ENCODE measurements at places on chromosomes 3 and 15.
A peak's percentile ranks its signal among the peaks of the same experiment; 100 is the strongest.

GRCh38 chr3:58630076-58630709, 36.4 kb downstream of the FAM3D start:
- peak; percentile 41 for DNase-seq

DNA sequence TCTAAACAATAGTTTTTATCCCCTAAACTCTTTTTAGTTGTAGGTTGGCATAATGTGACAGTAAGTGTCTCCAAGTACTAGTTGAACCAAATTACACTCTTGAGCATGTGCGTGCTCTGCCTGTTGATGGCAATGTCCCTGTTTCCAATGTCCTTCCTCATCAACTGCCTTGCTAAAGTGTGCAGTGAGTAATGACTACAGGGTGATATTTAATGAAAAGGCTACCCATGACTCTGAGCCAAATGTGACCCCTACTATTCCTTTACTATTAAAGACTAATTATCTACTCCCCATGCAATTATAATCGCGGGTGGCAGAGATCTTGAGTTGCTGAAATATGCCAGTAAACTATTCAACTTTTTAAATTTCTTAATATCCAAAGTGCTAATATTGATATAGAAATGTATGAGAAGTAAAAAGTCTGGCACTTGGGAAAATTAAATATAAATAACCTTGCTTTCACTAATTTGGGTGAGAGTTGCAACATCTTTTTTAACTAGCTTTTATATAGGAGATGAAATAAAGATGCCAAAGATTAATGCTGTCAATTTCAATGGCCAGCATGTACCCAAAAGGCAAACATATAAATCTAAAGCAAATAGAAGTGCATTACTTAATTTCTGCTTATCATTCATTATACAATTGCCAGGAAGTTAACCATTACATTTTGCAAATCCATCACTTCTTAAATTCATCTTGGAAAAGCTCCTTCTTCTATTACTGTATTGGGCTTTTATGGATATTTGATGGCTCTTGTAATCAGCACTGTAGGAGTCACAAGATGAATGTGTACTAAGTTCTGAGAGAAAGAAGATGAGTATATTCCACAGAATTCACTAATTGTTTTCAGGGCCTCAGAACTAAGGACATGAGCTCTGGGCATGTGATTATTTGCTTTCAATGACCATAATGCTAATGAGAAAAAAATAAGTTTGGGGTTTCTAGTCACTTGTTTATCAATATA, 518.2 kb upstream of the NAALADL2 start:
- no peak for DNase-seq

DNA sequence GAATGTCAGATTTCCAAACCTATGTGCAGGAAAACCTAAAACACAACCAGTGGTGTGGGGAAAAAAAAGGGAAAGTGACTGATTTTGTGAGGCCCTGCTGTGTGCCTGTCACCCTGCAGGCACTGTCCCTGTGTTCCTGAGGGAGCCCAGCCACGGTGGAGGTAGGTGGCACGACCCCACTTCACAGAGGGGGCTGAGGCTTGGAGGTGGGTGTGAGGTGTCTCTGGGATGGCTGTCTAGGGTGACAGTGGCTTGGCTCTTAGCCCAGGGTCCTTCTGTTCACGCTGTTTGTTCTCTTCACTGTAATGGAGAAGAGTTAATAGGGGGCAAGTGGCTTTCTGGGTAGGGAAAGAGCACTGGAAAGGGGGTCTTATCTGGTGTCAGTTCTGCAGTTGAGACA, 22.6 kb downstream of the RASGRF1 start:
- DNase-seq = no peak

- no peak for DNase-seq
Measured at GRCh38 chr3:72087420-72087819, 302.5 kb upstream of the PROK2 start.

GRCh38 chr3:11224870-11225229, 47.3 kb upstream of the ATG7 start:
- DNase-seq = no peak

- no peak for DNase-seq
Measured at GRCh38 chr3:171963546-171963945, 75.8 kb upstream of the FNDC3B start.

DNA sequence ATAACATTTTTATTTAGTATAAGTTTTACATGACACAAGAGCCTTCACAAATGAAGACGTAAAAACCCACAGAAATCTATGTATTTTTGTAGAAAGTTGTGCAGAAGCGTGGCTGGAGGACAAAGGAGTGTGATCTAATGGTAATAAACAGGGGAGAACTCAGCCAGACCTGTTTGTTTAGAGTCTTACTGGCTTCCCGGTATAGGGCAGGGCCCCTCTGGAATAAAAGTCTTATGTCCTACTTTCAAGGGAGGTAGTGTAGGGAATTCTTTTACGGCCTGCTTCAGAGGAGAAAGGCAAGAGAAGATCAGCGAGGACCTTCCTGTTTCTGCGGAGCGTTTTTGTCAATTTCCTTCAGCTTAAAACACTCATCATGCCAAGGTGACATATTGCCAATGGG, 103.6 kb downstream of the TGFBR2 start:
- no peak for DNase-seq

- DNase-seq = no peak
Measured at GRCh38 chr3:123447749-123448517, 957 bp downstream of the ADCY5 start.

GRCh38 chr3:127655641-127656040, 17.1 kb upstream of the ABTB1 start:
- no peak for DNase-seq

DNA sequence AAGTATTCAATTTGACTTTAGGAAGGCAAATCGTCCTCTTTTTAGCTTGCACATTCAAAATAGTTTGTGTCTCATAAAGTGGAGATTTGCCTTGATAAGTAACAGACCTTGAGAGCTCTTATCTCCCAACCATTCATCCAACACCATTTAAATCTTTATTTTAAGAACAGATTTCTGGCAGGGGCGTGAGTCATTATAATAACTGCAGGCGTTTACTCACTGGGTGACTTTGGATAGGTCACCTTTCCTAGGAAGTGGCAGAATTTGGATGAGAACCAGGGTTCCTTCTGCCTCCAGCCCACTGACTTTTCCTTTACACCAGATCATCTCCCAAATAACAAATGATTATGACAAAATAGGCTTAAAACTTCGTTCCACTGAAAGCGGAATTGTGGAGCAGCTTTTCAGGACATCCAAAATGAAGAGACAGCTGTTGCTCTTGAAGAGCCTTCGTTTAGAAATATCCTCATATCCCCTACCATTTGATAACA, 5.0 kb downstream of the LMCD1 start:
- DNase-seq = no peak

- no peak for DNase-seq
Measured at GRCh38 chr15:68749365-68749764, 71.3 kb downstream of the ANP32A start.

- DNase-seq = no peak
Measured at GRCh38 chr3:56124546-56124945, 343.7 kb downstream of the ERC2 start.

- no peak for DNase-seq
Measured at GRCh38 chr15:66617137-66618090, 51.6 kb upstream of the LCTL start.

DNA sequence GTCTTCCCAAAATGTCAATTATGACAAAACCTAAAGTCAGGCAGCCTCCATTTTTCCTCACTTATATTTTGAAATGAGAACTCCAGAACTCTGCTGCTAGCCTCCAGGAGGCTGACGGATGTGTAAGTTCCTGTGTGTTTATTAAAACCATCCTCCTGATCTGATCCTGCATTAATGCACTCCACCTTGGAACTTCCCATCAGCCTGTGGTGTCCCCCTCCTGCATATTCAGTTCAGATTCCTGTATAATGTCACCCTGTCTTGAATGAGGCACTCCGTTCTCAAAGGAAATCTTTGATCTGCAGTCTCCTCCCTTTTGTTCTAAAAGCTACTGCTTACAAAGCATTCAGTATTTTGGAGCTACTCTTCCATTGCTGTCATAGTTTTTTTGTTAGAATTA, 318.2 kb upstream of the ONECUT1 start:
- DNase-seq = no peak

DNA sequence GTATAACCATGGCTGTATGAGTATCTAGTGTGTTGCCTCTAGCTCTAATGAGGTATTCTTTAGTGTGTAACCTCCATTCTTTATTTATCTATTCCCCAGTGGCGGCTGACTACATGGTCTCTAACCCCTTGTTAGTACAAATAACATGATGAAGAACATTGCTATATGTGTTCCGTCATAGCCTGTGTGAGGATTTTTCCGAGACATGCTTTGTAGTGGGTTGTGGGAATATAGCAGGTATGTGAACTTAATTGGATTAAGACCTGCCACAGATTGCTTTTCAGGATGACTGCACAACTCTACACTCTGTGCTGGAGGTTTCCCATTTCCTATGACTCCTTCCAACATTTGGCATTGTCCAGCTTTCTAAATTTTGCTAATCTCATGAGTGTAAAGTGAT, 563.4 kb downstream of the ROBO1 start:
- no peak for DNase-seq

DNA sequence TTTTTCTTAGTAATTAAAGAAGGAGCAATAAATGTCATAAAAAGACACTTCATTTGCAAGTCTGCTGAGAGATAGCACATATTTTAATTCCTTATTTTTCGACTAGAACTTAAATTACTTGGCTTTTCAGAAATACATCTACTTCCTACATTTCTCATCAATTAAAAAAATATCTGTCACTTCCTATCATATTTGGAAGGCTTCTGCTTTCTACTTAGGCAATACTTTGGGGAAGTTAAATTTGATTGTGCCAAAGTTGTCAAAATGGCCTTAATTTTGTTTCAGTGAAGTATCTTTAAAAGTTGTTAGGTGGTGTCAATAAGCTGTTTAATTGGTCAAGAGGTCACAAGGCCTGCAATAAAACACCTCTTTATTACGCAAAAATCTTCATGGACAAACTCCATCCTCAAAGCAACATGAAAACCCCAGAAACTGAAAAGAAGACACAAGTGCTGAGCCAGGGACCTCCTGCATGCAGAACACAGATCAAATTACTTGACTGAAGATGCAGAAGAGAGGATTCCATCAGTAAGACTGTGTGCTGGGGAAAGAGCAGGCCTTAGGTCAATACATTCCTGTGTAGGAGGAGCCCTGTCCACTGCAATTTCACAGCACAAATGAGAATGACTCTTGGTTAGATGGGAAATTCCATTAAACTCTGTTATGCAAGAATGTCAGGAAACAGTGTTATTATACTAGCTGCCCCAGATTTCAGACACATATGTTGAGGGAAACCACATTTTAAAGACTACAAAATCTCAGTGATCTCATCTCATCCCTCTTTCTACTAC, 48.0 kb upstream of the FSTL1 start:
- DNase-seq = no peak

DNA sequence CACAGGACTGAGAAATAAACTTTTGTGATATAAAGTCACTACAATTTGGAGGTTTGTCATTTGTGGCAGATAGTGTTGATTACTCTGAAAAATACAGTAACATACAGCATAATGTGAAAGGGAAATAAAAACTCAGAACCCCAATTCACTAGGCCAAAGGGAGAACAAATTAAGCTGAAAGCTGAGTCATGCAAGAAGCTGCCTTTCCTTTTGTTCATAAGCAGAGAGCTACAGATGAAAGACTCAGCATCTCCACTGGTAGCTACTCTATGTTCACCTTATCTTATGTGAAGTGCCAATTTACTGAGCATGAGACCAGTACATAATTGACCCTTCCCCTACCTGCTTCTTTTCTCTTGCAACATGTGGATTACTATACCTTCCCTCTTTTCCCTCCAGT, 19.3 kb upstream of the SLTM start:
- DNase-seq = peak; percentile 20

GRCh38 chr15:53297828-53298227, 461.6 kb downstream of the WDR72 start:
- no peak for DNase-seq

- DNase-seq = no peak
Measured at GRCh38 chr3:123733805-123734526, 149.1 kb upstream of the HACD2 start.

GRCh38 chr3:188403404-188403803, 249.4 kb downstream of the LPP start:
- DNase-seq = no peak

- DNase-seq = peak; percentile 85
Measured at GRCh38 chr15:85837011-85837433, 42.3 kb upstream of the KLHL25 start.

GRCh38 chr15:74127255-74127953, 3.0 kb upstream of the ISLR2 start:
- peak; percentile 87 for DNase-seq

GRCh38 chr3:30399394-30400181, 206.8 kb upstream of the TGFBR2 start:
- DNase-seq = peak; percentile 54

DNA sequence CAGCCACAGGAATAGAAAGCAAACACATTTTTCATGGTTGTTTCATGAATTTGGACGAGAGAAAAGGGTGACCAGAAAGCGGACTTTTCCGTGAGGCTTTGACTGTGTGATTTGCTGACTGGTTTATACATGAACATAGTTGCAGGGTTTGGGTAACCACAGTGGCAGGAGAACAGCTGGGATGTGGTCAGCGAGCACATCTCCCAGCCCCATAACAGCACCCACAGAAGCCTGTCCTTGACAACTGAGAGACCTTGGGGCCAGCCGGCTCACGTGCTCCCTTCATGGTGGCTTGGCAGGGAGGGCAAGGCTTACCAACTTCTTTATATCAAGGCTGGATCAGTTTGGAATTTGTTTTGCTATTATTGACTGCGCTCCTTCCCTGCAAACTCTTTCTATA, 13.2 kb upstream of the RGMA start:
- DNase-seq = no peak

DNA sequence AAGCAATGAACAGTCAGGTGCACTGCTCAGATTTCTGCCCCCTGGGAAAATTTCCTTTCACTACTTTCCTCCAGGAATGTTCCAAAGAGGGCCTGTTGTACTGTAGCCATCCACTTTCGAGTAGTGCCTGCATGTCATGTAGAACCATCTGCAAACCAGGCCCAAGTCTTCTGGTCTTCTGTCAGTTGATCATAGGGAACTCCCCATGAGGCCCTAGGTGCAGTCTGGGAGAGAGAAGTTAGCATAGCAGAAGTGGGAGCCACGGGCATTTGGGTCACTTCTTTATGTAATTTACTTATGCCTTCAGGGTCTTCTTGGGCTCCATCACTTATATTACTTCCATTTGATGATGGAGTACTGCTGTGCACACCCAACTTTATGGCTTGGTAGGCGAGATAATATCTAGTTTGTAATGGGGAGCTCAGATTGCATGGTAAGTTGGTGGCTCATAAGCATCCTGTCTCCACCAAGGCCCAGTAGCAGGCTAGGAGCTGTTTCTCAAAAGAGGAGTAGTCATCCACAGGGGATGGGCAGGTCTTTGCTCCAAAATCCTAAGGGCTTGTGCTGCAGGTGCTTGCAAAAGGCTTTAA, 151.4 kb downstream of the NFKBIZ start:
- DNase-seq = no peak

- no peak for DNase-seq
Measured at GRCh38 chr3:154496978-154497377, 67.0 kb upstream of the GPR149 start.

Measured in DMS53 (cell line).